ENCODE measurements at places on chromosomes 4 and X.

GRCh38 chr4:158835226-158836001, 66.6 kb downstream of the FNIP2 start:
- no peak for DNase-seq

- no peak for DNase-seq
Observed at GRCh38 chr4:6525474-6525873, 49.5 kb upstream of the MAN2B2 start.

- DNase-seq: no peak
Observed at GRCh38 chr4:6272863-6273660, 3.4 kb downstream of the WFS1 start.

GRCh38 chr4:2457481-2458295, 11.2 kb upstream of the RNF4 start:
- no peak for DNase-seq

DNA sequence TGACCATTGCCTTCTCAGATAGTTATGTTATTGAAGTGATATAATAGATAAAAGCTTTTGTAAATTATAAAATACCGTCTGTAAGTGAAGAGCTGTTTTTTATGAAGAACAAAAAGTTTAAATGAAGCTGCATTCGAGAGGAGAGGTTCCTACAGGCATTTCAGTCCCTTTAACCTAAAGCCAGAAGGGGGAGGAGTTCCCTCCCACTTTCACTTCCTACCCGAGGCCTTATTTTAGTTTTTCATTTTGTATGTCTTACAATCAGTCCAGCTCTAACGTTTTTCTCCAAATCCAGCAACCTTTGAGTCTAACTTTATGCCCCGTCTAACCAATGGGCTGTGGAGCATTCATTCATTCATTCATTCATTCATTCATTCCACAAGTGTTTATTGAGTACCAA, 16.5 kb upstream of the SOX3 start:
- no peak for DNase-seq

GRCh38 chrX:137654481-137654880, 88.6 kb downstream of the ZIC3 start:
- DNase-seq: no peak

DNA sequence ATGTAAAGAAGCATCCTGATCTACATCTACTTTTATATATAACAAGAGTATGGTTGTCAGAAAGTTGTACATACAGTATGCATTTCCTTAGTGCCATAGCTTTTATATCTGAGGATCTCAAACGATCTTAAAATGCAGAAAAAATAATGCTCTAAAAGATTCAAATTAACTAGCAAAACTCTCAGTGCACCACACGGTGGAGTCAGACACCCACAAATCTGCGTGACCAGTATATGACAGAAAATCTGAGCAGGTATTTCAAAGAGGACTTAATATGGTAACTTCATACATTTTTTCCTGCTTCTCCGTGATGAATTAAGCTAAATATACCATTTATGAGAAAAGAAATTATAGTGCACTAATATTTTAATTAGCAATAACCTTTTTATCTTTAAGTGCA, 803.0 kb downstream of the DMD start:
- no peak for DNase-seq

GRCh38 chrX:124209792-124210576, 122.5 kb upstream of the TEX13D start:
- no peak for DNase-seq

GRCh38 chr4:163269869-163270268, 62.5 kb downstream of the NPY1R start:
- no peak for DNase-seq

GRCh38 chrX:39755143-39756032, 342.4 kb downstream of the BCOR start:
- no peak for DNase-seq

GRCh38 chr4:97367878-97368277, 775.4 kb downstream of the STPG2 start:
- no peak for DNase-seq

- DNase-seq: no peak
Observed at GRCh38 chrX:136839196-136839595, 41.3 kb downstream of the RBMX start.

DNA sequence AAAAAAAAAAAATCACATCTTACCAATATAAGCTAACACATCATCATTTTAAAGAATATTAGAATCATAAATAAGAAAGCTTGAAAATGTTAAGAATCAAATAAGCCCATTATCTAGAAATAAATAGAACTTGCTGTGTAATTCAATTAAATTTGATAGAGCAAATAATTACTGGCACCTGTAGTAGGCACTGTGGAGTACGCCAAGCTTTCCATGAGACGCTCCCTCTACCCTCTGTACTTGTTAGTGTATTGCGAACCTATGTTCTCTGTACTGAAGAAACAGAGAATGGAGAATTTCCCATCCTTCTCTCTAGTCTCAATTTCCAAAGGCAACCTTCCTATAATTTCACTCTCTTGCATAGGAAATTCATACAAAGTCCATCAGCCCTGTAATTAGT, 61.7 kb upstream of the HAND2 start:
- DNase-seq: no peak

- no peak for DNase-seq
Observed at GRCh38 chr4:79922011-79922410, 151.0 kb downstream of the ANTXR2 start.

GRCh38 chr4:176920694-176921093, 128.0 kb upstream of the VEGFC start:
- DNase-seq: no peak

DNA sequence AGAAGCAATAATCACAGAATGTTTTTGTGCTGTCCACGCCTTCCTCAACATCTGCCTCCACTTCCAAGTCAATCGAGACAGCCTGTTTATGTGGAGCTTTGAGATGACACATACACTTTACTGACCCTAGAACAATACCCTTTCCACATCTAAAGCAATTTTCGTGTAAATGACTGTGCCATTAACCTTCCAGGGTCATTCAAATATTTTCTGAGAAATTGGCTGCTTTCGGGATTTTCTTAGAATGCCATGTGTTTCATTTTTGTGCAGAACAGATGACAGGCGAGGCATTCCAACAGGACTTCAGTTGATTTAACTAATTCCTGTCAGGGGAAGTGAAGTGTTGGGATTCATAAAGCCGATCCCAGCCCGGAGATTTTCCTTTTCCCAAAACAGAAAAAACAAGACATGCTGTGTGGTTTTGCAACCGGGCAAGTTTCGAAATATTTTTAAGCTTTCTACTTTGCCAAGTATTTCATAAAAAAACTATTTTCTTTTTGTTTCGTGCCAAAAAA, 73.9 kb downstream of the SORBS2 start:
- no peak for DNase-seq

DNA sequence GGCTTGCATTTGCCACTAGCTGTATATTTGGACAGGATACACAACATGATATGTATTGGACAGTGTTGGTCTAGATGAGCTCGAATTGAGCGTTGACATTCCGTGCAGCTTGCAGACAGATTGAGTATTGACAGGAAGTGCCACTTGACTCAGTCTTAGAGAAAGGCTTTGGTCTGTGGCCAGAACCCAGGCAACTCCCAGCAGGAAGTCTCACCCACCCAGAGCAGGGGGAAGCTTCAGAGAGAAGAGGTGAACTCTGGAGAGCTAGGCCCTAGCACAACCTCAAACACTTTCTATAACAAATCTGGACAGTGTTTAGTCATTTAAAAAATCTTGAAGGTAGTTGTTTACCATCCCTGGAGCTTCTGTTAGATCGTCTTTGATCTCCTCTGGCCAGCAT, 280.5 kb downstream of the FBXW7 start:
- peak; percentile 49 for DNase-seq

GRCh38 chrX:10929747-10930146, 181.4 kb upstream of the HCCS start:
- no peak for DNase-seq

- DNase-seq: no peak
Observed at GRCh38 chr4:22695917-22696316, 3.2 kb downstream of the GBA3 start.

- no peak for DNase-seq
Observed at GRCh38 chr4:164648849-164649212, 105.1 kb upstream of the SMIM31 start.

- no peak for DNase-seq
Observed at GRCh38 chr4:178808106-178808505, 1365.9 kb upstream of the AGA start.

DNA sequence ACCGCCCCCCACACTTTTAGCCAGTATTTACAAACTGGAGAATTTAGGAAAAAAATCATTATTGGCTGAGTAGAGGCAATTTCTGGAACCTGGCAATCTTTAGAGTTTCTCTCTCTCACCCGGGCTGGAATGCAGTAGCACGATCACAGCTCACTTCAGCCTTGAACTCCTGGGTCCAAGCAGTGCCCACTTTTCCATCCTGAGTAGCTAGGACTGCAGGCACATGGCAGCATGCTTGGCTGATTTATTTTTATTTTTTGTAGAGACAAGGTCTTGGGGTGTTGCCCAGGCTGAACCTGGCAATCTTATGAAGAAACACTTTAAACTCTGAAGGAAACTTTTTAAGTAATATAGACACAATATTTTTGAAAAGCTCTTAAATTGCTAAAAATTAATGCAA, 120.1 kb downstream of the AFF1 start:
- DNase-seq: no peak

DNA sequence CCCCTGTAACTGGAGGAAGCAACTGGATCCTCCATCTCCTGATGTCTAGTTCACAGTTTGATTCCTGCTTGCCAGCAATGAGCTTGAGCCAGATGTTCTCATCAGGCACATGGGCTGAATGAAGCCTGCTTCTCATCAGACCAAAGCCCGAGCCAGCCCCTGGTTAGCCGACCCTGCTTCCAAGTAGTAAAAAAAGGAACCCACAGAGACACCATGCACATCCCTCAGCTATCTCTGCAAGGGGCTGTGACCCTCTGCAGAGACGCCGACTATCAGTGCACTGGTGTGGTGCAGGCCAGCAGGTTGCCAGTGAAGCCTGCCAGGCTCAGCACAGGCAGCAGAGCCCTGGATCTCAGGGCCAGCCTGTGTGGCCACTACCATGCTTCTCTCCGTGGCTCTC, 2.8 kb downstream of the DCTD start:
- DNase-seq: no peak

GRCh38 chr4:7397206-7398103, 37.3 kb downstream of the PSAPL1 start:
- no peak for DNase-seq

GRCh38 chr4:151905197-151905596, 144.4 kb upstream of the GATB start:
- peak; percentile 22 for DNase-seq

GRCh38 chrX:3651277-3651676, 62.2 kb downstream of the PRKX start:
- no peak for DNase-seq

DNA sequence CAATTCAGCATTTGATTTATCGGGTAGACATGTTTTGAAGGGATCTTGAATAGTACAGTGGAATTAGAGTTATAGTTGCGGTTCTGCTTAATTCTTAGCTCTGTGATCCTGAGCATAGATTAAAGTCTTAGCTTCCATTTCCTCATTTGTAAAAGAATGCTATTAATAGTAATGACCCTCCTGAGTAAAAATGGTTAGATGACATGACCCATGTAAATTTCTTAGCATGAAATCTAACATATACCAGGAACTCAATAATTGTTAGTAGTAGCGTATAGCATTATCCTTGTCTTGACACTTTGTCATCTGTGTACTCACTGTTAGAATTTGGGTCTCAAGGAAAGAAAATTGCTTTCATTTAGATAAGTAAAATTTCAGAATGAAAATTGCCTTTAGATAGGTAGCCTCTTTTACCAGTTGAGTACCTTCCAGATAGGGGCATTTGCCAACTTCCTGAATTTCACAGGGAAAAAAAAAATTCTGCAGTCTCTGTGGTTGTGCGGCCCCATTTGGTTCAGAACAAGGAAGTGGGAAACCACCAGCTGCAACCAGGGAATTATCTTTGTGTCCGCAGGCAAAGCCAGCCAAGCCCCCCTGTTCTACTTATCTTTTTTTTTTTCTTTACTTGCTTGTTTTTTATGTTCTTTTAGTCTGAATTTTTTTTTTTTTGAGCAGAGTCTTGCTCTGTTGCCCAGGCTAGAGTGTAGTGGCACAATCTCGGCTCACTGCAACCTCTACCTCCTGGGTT, 86.9 kb downstream of the TMEM164 start:
- no peak for DNase-seq

DNA sequence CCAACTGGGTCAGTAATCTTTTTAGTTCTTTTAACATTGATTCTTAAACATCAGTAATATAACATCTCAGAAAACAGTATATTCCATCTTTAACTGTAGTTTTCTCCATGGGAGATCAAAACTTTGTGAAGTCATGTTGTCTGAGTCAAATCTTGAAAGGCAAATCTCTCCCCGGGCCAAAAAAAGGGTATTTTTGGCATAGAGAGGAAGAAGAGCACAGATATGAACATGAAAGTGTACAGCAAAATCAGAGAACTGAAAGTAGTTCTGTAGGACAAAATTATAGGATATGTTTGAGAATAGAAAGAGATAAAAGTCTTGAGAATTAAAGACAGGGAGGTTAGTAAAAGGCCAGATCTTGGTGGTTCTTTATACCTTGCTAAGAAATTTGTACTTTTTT, 176.4 kb upstream of the GYPA start:
- DNase-seq: no peak

DNA sequence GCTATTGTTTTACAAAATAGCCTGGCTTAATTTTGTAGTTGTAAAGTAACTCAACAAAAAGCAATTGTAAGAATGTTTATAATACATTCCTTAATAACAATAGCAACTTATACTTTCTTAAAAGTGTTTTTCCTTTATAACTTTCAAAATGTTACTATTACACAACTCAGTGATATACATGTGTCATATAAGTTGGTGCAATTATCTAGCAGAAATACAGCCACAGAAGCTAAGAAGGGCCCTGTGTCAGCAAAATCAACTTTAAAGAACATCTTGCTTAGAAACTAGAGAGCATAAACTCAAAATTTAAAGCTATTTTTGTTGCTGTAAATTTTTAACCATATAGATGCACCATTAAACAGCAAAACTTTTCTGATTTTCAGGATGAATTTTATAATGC, 41.4 kb upstream of the MAB21L2 start:
- no peak for DNase-seq

DNA sequence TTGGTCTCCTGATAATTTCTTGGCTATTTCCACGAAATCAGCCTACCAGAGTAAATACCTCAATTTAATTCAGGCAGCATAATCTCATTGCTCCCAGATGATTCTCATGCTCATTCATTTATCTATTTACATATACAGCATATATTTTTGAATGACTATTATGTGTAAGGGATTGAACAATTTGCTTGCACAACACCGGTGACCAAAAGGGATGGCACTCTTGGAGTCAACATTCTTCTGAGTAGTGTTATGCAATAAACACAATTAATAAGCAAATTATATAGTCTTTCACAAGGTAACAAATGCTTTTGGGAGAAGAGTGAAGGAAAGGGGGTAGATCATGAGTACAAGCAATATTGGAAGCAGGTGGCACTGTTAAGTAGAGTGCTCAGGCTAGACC, 1015.3 kb downstream of the ARAP2 start:
- no peak for DNase-seq
